Left lung (tissue), 14 donors: ENCODE measurements at places on chromosomes 7 and 10. TPM values are rescaled to one million over a fixed set of nuclear protein-coding genes. Genes with fewer than 3 reads are reported as not detected.

DNA sequence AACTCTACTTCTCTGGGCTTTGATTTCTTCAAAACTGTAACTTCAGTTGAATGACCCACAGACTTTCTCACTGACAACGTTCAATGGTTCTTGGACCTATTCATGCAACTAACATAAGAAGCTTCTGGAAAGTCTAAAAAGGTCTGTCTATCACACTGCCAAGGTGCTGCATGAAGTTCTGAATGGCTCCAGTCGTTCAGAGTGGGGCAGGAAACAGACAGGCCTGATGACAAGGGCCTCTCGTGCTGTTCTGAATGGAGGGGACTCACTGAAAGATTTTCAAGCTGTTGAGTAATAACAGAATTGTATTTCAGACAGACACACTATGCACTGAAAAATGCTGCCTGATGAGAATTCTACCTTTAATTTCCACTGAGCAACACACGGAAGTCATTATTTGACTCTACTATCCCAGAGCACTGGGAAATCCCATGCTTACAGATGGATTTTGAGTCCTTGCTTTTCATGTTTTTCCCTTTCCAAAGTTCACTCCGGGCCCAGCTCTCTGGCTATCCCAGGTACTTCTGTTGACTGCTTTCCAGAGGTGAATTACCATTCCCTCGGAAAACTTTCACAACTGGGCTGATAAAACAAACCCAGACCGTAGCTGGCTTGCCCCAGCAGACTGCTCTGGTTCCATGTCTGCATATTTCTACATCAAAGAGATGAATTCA lies 204.9 kb upstream of the FRMD4A start:
- H3K4me3 ChIP-seq: no peak overlapping the region
- peaks cover 22% of the 10 kb centered on the region for H3K36me3 ChIP-seq
- peaks cover 22% of the 10 kb centered on the region for H3K4me1 ChIP-seq
- no peak for DNase-seq
- H3K27ac ChIP-seq: no peak overlapping the region
- no peaks in the 10 kb centered on the region for H3K27me3 ChIP-seq

- H3K36me3 ChIP-seq: peaks cover 18% of the 10 kb centered on the region
- peak overlapping the region; percentile 79 for H3K4me3 ChIP-seq
- no peaks in the 10 kb centered on the region for H3K27me3 ChIP-seq
- H3K27ac ChIP-seq: peak overlapping the region; percentile 99
- peaks cover 20% of the 10 kb centered on the region for H3K4me1 ChIP-seq
- no peak for DNase-seq
Measured at GRCh38 chr7:74254858-74255379, 720 bp upstream of the RFC2 start.

NRBF2 gene
- total RNA-seq: 24.1 TPM

BICC1 gene
- 15.4 TPM for total RNA-seq

HABP2 gene
- total RNA-seq: 1.3 TPM

CEP55 gene
- total RNA-seq: 3.4 TPM
